Stimulated activated CD4-positive, alpha-beta T cell treated with anti-CD3 and anti-CD28 coated beads, Interleukin-1b, Interleukin-23, amount 100 ng/mL, for 1 hour (primary cell): ENCODE measurements at places on chromosomes 1 and 21.

- DNase-seq: no peak
These were observed 63.4 kb upstream of the L1TD1 start for GRCh38 chr1:62131093-62131725.

- DNase-seq: no peak
These were observed 2.2 kb upstream of the FALEC start for GRCh38 chr1:150513351-150513791.

DNA sequence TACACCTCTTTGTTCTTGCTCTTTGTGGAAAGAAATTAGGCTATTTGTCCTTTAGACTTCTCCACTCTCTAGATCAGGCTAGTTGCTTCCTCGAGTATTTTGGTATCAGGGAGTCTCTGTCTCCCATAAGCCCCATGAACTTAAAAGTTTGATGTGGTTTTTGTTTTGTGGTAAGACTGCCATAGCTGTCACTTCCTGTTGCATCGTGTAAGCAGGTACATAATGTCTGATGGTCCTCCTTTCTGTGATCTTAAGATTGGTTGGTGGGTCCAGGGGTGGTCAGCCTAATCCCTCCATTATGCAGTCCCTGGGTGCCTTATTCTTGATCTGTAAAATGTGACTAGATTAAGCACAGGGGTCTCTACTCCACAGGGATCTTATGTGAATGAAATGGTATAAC, 23.1 kb downstream of the CD53 start:
- DNase-seq: no peak

GRCh38 chr1:240255922-240256321, 164.2 kb downstream of the FMN2 start:
- no peak for DNase-seq

DNA sequence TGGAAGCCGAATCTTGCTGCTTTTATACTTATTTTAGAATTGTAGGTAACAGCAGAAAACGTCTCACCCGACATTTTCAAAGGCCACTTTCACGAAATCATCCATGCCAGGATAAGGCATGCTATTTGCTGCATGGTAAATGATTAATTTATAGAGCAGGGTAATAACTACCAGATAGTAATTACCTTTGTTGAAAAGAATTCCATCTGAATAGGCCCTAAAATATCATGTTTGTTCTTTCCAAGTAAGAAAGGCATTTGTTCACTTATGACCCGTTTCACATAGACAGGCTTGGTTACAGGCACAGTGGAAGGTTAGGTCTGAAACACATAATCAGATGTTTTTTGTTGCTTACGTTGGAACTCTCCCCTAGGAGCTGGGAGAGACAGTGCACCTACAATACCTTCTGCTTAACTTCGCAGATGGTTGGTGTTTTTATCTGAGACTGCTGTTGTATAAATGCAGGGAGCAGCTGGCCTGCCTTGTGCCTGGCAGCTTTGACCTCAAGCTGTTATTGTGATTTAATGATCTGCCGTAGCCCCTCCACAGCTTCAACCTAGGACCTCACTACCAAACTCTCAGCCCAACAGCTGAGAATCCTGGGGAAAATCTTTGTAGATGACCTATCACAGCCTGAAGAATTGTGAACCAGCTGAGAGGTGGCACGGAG, 1.6 kb downstream of the SLC44A3 start:
- no peak for DNase-seq

DNA sequence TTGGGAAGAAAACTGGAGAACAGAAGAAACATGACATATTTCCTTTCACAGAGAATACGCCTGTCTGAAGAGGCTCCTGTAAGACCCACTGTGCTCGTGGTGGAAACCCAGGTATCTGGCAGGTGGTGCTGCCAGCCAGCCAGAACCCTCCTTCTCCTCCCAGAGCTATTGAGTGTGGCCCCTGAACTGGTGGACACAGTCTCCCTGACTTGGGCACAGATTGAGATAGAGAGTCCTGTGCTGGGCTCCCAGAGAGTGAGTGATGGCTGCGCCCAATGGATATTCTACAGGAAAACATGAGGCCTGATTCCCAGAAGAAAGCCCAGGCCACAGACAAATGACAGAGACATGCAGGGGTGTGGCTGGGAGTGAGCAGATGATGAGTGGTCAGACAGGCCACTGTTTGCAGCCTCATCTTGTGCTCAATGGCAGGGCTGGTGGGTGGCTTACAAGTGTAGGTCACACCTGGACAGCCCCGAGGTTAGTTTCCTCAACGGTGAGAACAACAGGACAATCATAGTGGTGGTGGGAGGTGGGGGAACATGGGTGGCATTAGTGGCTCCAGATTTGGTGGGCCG, 127.9 kb downstream of the PTPRU start:
- DNase-seq: no peak

DNA sequence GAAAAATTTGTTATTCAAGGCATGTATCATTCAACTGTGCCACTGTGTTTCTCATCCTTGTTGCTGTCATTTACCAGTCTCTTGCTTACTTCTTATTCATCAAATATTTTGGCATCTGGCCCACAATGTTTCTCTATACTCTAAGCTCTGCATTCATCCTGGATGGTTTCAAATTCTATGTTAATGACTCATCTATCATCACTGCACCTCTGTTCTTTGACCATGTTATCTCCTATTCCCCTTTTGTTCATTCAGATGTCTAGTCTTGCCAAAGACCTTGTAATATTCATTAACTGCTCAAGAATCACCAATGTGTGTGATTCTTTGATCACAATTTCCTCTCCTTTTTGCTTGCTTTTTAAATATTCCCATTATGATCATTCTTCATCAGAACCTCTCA, 54.6 kb upstream of the PRKACB start:
- no peak for DNase-seq

GRCh38 chr1:43144237-43144636, 27.9 kb downstream of the EBNA1BP2 start:
- no peak for DNase-seq

GRCh38 chr1:64184003-64184440, 19.4 kb upstream of the UBE2U start:
- DNase-seq: no peak

- no peak for DNase-seq
These were observed 40.8 kb upstream of the TMPRSS2 start for GRCh38 chr21:41548781-41549180.

GRCh38 chr1:204728456-204728855, 42.9 kb upstream of the LRRN2 start:
- no peak for DNase-seq

DNA sequence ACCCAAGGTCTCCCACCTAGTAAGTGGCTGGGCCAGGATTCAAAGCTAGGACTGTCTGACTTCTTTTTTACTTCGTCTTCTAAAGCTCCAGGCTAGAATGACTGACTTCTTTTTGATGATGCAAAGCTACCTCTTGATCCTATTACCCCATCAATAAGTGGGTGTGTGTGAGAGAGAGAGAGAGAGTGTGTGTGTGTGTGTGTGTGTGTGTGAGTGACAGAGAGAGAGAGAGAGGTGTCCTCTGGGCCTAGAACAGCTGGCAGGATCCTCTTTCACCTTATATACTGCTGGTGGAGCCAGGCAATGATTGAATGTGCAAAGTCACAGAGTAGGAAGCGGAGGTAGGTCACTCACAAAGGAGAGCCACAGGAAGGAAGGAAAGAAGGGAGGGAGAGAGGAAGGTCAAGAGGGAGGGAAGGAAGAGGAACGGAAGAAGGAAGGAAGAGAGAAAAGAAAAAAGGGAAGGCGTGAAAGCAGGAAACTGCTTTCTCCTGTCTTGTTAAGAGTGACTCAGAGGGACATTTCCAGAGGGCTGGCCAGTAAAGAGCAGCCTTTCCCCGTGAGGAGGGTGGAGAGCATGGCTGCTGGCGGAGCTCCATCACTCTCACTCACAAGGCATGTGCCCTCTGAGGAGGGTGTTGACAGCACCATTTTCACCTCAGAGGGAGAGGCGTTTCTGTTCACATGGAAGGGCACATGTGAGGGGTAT, 68.9 kb downstream of the CDC7 start:
- no peak for DNase-seq

- no peak for DNase-seq
These were observed 71.3 kb downstream of the ATP5PO start for GRCh38 chr21:33844104-33844889.

- DNase-seq: no peak
These were observed 23.9 kb downstream of the RAB3B start for GRCh38 chr1:51966559-51966958.

DNA sequence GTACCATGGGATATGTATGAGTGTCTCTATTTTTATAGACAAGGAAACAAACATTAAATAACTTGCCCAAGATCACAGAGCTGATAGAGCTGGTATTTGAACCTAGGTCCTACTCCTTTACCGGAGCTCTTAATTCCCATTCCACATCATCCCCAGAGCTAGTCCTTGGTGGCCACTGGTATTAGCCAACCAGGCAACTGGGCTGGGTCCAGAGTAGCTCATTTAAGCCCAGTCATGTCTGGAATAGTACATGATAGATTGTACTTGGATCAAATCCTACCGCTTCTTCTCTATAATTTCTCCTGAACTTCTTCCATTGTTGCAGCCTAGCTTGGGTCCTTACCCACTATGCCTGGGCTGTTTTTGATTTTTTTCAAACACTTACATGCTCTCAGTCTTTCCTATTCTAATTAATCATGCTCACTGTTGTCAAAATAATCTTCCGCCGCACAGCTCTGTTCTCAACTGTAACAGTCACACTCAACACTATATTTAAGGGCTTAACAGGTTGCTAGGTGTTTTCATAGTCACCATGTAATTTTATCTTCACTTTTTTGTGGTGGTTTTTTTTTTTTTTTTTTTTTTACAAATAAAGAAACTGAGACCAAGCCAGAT, 80.2 kb downstream of the COLGALT2 start:
- DNase-seq: no peak

- no peak for DNase-seq
These were observed 47.0 kb upstream of the ATF3 start for GRCh38 chr1:212561501-212561931.

DNA sequence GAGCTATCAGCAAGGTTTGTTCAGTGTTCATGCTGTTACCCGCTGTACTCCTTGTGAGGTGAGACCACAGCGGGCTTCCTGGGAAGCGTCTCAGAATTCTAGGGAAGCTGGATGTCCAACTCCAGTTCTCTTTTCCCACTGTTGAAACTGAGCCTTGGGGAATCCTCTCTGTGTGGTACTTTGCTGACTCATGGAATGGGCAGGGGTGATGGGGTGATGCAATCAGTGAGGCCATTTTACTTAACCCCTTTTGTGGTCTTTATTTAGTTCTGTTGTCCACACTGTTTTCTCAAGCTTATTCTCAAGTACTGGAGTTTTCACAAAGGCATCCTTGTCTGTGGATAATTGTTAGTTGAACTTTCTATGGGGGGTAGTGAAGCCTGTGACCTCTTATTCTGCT, 42.6 kb downstream of the ACKR1 start:
- no peak for DNase-seq

DNA sequence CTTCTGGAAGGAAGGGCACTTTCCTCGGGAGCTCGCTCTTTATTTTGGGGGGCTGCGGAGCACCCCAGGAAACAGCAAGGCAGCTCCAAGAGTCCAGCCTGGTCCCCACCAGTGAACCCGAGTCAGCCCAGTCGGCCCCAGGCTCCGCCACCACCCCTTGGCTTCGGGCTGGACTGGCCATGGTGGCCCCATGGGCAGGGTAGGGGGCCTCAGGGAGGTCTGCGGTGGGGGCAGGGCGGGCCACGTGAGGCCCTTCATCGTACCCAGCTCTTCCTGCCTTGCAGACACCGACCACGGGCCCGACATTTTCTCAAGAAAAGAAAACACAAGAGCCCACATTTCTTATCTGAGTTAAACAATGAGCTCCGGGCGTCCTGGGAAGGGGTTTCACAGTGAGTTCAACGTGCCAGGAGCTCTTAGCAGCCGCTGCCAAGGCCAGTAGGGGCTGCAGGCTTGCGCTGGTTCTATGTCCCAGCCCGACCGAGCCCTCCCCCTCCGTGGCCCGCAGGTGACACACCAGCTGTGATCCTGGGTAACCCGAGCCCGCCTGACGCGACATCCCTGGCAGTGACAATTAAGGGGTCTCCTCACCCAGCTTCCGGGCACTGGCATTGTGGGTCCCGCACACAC, 66.2 kb downstream of the PRDM16 start:
- no peak for DNase-seq

DNA sequence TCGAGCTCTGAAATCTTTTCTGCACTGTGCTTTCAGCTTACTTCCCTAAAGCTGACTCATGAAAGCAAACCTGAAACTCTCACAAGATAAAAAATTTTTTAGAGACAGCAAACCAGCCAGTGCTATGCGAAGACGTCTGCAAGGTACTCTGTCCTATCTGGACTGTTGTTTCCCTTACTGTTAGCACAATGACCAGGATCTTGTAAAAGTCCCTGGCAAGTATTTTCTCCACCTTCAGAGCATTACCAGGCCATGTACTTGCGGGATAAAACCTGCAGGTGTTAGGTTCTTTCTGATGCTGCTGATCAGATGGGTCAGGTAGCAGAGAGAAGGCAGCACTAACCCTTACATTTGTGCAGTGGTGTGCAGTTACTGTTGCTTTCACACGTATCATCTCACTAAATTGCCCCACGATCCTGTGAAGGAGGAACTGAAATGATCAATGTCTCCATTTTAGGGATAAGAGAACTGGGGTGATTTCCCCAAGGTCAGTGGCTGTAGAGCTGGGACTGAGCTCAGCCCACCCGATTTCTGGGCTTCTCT, 56.6 kb downstream of the PLXNA2 start:
- DNase-seq: no peak

DNA sequence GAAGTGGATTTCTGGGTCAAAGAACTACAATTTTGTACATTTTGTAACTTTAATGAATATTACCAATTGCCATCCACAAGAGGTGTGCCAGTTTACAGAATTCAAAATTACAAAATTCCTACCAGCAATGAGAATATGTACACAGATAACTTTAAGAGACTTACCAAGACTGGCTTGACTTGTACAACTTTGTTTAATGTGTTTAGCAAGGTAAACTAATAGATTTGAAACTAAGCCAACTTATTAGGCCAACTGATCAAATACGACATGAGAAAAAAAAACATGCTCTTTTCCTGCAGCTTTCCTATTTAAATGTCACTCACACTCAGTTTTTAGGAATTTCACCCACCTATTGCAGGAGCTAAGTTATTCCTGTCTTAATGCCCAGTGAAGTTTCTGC, 11.4 kb downstream of the EXOC8 start:
- no peak for DNase-seq

DNA sequence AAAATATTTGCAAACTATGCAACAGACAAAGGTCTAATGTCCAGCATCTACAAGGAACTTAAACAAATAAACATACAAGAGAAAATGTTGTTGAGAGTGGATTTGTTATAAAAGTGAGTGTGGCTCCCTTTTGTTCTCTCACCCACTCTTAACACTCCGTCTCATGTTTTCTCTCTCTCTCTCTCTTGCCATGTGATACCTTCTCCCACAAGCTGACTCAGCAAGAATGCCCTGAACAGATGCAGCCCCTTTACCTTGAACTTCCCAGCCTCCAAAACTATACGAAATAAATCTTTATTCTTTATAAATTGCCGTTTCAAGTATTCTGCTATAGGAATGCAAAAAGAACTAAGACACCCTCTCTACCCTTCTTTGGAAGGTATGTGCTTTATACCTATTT, 234.1 kb downstream of the ADGRL2 start:
- no peak for DNase-seq

- DNase-seq: peak; percentile 53
These were observed 15.2 kb downstream of the BCAN start for GRCh38 chr1:156656806-156657740.

GRCh38 chr21:36200081-36200561, 43.5 kb downstream of the DOP1B start:
- DNase-seq: no peak
